Fibroblast of lung (primary cell): ENCODE measurements at places on chromosomes 7 and 10.

DNA sequence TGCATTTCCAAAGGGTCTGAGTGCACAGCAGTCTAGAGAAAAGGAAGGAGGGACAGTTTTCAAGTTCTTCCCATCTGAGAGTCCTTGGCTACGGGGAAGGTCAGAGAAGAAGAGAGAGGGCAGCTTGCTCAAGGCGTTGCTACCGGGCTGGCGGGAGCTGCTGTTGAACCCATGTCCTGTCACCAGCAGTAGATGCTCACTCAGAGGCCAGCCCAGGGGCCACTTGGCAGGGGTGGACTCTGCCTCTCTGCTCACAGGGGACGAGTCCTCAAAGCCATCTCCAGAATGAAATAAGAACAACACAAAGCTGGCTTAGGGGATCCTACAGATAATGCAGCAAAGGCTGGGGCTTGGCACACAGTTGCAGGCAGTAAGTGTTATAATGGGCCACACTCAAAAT lies 231.5 kb downstream of the TNS3 start:
- DNase-seq, result no peak

DNA sequence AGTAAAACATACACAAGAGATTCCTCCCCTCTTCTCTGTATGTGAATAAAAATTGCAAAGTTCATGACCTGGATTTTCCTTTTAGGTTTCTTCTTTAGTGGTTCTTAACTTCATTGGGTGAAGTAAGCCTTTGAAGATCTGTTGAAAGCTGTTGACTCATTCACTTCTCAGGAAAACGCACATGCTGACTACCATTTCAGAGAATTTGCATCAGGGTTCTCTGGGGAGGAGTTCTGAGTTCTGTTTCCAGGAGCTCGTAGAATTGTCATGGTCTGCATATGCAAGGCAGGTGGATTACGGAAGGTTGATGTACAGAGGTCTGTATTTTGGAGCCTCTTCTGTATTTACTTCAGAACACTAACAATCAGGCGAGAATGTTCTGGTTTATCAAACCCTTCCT lies 962 bp upstream of the SLC26A4 start:
- DNase-seq, result peak; percentile 84

GRCh38 chr10:16754765-16755164 lies 62.5 kb downstream of the RSU1 start:
- no peak for DNase-seq

DNA sequence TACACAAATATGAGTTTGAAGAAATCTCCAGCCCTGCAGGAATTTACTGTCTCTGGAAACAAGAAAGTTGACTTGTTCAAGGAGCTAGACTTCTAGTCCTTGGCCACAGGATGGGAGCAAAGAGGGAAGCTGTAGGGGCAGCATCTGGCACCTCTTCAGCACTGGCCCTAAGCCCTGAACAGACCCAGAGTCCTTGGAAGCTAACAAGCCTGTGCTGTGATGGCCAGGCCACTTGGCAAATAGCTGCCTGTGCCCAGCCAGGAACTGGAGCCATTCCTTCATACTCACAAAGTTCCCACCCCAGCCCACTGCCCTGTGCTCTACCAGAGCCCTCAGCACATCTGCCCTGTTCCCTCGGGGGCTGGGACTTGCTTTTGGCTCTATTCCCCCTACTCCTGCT lies 9.4 kb upstream of the COL13A1 start:
- no peak for DNase-seq

- no peak for DNase-seq
These were observed 119.4 kb downstream of the VIPR2 start for GRCh38 chr7:159025161-159025779.

DNA sequence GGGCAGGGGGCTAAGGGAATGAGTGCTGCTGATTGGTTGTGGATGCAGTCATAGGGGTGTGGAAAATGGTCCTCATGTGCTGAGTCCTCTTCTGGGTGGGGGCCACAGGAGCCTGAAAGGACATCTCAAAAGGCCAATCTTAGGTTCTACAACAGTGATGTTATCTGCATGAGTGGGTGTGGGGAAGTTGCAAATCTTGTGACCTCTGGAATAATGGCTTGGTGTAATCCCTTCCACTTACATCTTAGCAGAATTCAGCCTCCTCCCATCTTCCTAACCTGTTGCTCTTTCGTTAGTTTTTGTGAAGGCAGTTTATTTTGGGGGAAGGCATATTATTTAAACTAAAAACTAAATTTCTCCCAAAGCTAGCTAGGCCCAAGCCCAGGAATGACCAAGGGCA lies 42.0 kb upstream of the OIT3 start:
- no peak for DNase-seq

GRCh38 chr10:51117794-51118193 lies 43.5 kb downstream of the PRKG1 start:
- no peak for DNase-seq
